ENCODE measurements at places on chromosomes 5 and 9.

DNA sequence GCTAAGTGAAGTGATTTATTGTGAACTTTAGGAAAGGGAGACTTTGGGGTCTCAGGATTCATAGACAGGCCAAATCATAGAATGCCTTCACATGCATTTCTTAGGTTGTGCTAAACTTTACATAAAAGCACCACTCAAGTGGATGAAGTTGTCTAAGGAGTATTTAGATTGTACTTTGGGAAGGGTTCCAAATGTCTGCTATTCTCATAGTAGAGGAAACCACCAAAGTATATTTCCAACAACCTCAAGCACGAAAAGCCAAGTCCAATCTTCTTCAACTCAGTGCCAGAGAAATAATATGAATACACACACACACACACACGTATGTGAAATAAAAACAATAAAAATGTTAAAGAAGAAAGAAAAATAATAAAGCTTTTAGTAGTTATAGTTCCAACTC, 41.8 kb downstream of the ENC1 start:
- DNase-seq = no peak

- DNase-seq = no peak
Measured at GRCh38 chr5:135441919-135442318, 5.2 kb downstream of the DCANP1 start.

DNA sequence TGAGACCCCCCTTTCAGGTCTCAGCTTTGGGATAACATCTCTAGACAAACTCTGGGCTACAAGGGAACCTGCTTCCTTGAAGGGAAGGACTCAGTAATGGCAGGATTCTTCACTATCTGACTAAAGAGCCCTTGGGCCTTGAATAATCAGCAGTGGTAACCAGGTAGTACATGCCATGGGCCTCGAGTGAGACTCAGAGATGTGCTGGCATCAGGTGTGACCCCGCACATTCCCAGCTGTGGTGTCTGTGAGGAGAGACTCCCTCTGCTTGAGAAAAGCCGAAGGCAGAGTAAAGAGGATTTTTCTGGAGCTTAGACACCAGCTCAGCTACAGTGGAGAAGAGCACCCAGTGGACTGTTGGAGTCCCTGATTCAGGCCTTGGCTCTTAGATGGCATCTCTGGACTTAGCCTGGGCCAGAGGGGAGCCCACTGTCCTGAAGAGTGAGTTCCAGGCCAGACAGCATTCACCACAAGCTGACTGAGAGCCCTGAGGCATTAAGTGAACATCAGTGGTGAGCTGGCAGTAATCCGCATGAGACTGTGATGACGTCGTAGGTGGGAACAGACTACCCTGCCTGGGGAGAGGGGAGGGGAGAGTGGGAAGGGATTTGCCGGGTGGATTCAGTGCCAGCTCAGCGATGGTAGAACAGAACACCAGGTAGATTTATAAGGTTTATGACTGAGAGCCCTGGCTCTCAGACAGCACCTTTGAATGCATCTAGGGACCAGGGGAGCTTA, 5.3 kb upstream of the ZNF782 start:
- DNase-seq = no peak

DNA sequence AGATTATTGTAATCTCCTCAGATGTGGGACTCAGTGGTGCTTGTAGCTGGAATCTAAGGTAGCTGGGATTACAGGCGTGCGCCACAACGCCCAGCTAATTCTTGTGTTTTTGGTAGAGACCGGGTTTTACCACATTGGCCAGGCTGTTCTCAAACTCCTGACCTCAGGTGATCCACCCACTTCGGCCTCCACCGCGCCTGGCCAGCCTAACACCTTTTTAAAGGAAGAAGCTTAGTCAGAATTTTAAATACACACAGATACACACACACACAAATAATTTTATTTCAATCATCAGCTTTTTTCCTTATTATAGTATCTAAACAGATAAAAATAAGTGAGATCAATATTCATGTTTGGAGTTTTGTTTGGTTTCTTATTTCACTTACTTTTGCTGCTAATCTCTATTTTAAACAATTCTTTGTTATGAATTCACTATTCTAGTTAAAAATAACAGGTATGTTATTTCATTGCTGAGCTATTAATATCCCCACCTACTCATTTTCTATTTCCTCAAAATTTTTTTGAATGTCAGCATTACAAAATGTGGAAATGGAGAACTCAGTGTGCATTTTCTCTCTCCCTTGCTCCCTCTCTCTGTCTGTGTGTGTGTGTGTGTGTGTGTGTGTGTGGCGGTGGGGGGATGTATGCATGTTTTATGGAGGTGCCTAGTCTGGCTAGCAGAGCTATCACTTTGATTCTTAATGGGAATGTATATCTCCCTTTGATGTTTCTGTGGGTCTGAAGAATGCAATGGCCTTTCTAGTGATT, 960.6 kb upstream of the DMAC1 start:
- DNase-seq = no peak

DNA sequence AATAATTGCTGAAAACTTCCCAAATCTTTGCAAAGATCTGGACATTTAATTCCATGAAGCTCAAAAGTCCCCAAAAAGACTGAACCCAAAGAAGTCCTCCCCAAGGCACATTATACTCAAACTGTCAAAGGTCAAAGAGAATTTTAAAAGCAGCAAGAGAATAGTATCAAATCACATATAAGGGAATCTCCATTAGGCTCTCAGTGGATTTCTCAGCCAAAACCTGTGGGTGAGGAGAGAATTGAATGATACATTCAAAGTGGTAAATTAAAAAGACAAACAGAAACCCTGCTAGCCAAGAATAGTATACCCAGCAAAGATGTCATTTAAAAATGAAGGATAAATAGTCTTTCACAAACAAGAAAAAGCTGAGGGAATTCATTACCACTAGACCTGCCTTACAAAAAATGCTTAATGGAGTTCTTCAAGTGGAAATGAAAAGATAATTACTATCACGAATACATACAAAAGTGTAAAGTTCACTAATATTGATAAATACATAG, 134.1 kb downstream of the NDUFS4 start:
- no peak for DNase-seq

- peak; percentile 30 for DNase-seq
Measured at GRCh38 chr5:34957857-34958690, 28.7 kb downstream of the DNAJC21 start.

Measured in pons (tissue), 1 donor.